Liver (tissue), 10 donors: ENCODE measurements at places on chromosomes 5 and 9. TPM values are rescaled to one million over a fixed set of nuclear protein-coding genes. Genes with fewer than 3 reads are reported as not detected.

Gene PPP3R2
- total RNA-seq = 0.08 TPM

Gene KCNV2
- not detected for total RNA-seq

Gene GNA14
- total RNA-seq = 1.1 TPM

- no peak for DNase-seq
Observed at GRCh38 chr5:5139336-5139776, 774 bp upstream of the ADAMTS16 start.

DNA sequence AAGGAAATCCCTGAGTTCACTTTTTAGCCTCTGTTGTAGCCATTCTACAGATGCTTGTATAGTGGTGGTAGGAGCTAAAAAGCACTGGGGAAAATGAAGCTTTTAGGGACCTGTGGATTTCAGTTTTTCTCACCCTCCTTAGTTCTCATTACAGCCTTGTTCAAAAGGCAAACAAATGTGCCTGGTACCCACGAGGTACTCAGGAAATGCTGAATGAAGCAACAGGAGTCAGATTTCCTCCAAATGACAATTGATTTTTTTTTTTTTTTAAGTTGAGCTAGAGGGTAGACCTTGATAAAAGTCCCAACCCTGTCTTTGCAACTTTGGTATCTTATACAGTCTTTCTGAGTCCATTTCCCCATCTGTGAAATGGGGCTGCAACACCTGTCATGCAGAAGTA, 21.3 kb upstream of the TMOD1 start:
- no peak for DNase-seq

DNA sequence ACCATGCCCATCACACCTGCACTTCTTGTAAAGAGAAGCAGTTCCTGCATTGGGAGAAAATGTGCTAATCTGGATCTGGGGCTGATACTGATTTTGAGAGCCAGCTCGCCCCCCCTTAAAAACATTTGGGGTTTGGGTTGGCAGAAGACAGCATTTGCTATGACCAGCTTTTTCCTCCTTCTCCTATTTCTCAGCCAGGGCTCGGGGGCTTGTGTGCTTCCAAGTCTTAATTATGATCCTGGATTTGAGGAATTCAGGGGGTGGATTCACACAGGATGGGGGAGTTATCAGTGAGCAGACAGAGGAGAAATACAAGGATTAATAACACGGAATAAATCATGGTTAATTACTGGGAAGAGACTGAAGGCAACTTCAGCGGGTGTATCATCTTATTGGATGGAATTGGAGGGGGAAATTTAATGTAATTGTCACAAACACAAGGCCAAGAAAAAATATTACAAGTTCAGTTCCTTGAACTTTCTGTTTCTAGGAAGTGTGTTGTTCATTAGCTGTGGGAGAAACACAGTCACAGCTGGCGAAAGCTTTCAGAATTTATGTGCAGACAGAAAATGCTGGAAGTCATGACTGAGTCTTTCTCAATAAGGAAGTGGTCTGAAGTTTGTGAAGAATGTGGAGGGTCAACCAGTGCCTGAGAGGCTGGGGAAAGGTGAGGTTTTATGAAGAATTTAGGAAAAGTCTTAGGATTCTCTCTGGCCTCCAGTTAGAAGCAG, 15.3 kb downstream of the C9orf152 start:
- DNase-seq = no peak

DNA sequence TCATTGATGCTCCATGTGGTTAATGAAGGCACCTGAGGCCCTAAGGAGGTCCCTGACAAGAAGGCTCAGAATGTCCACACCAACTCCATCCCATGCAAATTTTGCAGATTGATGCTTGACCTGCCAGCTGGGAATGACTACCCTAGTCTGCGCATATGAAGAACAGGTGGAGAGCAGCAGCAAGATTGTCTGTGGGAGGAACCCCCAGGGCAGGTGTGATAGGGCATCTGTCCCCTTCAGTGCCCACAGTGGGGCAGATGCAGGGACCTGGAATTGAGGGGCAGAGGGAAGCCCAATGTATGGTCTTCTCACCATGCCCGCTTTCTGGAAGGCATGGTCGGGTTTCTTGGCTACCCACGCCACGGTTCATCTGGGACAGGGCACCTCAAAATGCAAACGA, 79.6 kb downstream of the MACROH2A1 start:
- DNase-seq = no peak

DNA sequence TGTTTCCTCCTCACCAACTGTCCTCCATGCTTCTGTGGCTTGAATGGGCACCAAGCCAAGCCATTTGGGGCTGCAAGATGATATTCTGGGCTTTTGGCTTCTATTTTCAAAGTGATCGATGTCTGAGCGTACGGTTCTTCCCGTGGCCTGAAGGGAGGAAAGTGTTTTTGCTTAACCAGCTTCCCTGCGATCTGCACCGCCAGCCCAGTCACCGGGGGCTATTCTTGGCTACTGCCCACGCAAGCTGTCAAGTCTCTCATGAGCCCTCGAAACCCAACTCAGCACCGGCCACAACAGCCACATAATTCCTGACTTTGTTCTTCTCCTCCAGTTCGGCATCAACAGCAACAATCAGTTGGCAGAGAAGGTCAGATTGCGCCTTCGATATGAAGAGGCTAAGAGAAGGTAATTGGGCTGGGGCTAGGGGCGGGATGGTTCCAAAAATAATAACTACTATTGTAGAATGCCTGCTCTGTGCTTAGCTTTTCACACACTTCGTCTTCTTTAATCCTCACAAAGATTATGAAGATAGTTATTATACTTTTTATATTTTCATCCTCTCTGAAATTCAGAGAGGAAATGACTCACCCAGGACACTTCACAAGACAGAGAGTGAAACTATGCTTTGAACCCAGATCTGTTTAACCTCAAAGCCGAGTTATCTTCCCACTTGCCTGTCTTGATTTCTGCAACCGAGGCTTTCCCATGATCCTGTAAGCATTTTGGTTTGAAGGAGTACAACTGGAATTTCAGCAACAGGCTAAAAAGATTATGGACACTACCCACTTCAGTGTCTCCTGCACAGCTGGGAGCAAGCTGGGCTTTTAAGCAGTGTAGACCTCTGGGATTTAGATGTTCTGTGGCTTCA, 76.4 kb upstream of the RARS1 start:
- no peak for DNase-seq

DNA sequence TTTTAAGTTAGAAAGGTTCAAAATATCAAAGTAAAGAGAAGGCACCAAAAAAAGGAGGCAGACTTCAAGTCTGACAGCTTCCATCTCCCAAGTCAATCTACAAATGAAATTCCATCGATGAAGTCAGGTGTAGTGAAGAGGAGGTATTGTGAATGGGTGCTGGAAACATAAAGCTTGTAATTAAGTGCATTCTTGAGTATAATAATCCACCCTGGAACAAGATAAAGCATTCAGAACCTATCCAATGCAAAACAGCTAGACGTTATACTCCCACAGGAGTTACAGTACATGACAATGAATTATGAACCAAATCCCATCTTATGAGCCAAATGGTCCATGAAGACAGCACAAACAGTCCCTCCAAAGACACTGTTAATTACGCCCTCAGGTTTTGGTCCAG, 22.3 kb downstream of the BNC2 start:
- no peak for DNase-seq

- DNase-seq = peak; percentile 51
Observed at GRCh38 chr9:613771-614347, 227.6 kb upstream of the DMRT1 start.

GRCh38 chr5:138942066-138942465, 66.9 kb upstream of the LRRTM2 start:
- DNase-seq = no peak
